ENCODE measurements at places on chromosomes 7 and 10. TPM values are rescaled to one million over a fixed set of nuclear protein-coding genes. Genes with fewer than 3 reads are reported as not detected.

The ELOVL3 gene
- total RNA-seq, result 0.13 TPM

The RHOBTB1 gene
- total RNA-seq, result 15.8 TPM

The RBM20 gene
- 2.4 TPM for total RNA-seq

The PGAM2 gene
- total RNA-seq, result 3.3 TPM

The TRIM50 gene
- total RNA-seq, result not detected

The WEE2 gene
- total RNA-seq, result not detected

The C1QL3 gene
- total RNA-seq, result not detected

The TDRD1 gene
- 0.13 TPM for total RNA-seq

The SERPINE1 gene
- 1,589 TPM for total RNA-seq

The SSBP1 gene
- 90.1 TPM for total RNA-seq

The PLEKHS1 gene
- not detected for total RNA-seq

The VWDE gene
- total RNA-seq, result not detected

The DPYSL4 gene
- 52.0 TPM for total RNA-seq

The FEZF1 gene
- not detected for total RNA-seq

The LHPP gene
- total RNA-seq, result 10.7 TPM

The GIMAP1 gene
- 0.03 TPM for total RNA-seq

The GIMAP5 gene
- not detected for total RNA-seq

The TEX47 gene
- total RNA-seq, result not detected

The CALML5 gene
- total RNA-seq, result not detected

The CALD1 gene
- total RNA-seq, result 684 TPM

The LGI1 gene
- total RNA-seq, result 0.13 TPM

The CCDC172 gene
- total RNA-seq, result not detected

The ZNF655 gene
- 62.3 TPM for total RNA-seq

The ARPC1A gene
- 257 TPM for total RNA-seq

Measured in smooth muscle cell of the pulmonary artery (primary cell).